Metanephros (tissue), 2 donors: ENCODE measurements at places on chromosomes 6 and 20. TPM values are rescaled to one million over a fixed set of nuclear protein-coding genes. Genes with fewer than 3 reads are reported as not detected.

MAN1A1 gene
- 100 TPM for total RNA-seq

TREM1 gene
- 1.2 TPM for total RNA-seq

EYS gene
- 0.99 TPM for total RNA-seq

PDE7B gene
- 13.0 TPM for total RNA-seq

CRYBG1 gene
- 28.1 TPM for total RNA-seq

HTR1B gene
- 0.35 TPM for total RNA-seq

WFDC2 gene
- 77.5 TPM for total RNA-seq

SLC17A1 gene
- 14.0 TPM for total RNA-seq

CALHM6 gene
- total RNA-seq = 4.2 TPM

HAO1 gene
- total RNA-seq = not detected

IMPG1 gene
- 0.64 TPM for total RNA-seq

MOG gene
- total RNA-seq = not detected

TGM3 gene
- total RNA-seq = 0.70 TPM

TBX18 gene
- total RNA-seq = 16.4 TPM

WRNIP1 gene
- 51.3 TPM for total RNA-seq

EPPIN gene
- total RNA-seq = not detected

SEL1L2 gene
- total RNA-seq = not detected

TSBP1 gene
- not detected for total RNA-seq

SMIM13 gene
- 10.7 TPM for total RNA-seq

EHMT2 gene
- 71.4 TPM for total RNA-seq

TFAP2A gene
- total RNA-seq = 7.3 TPM

GLP1R gene
- 0.82 TPM for total RNA-seq

PBOV1 gene
- not detected for total RNA-seq

SAMD10 gene
- total RNA-seq = 6.5 TPM

CDKN1A gene
- total RNA-seq = 27.4 TPM

TFAP2D gene
- total RNA-seq = not detected

UBE2V1 gene
- 58.7 TPM for total RNA-seq

CEP43 gene
- total RNA-seq = 27.3 TPM

SEMG1 gene
- total RNA-seq = not detected

FOXO3 gene
- total RNA-seq = 68.5 TPM

RGS17 gene
- 0.82 TPM for total RNA-seq

RNGTT gene
- total RNA-seq = 19.3 TPM

WFDC5 gene
- total RNA-seq = not detected

DHX16 gene
- 27.5 TPM for total RNA-seq

CLPSL2 gene
- total RNA-seq = not detected

BIRC7 gene
- total RNA-seq = 3.2 TPM

SMIM26 gene
- total RNA-seq = 155 TPM

BPIFB4 gene
- not detected for total RNA-seq

ZNF831 gene
- total RNA-seq = 0.35 TPM

KCNG1 gene
- total RNA-seq = 5.8 TPM

BRD2 gene
- total RNA-seq = 122 TPM

SLC17A3 gene
- 0.12 TPM for total RNA-seq

KHDC1 gene
- 4.5 TPM for total RNA-seq

CRISP2 gene
- 0.18 TPM for total RNA-seq

ULBP1 gene
- 0.29 TPM for total RNA-seq

MEP1A gene
- not detected for total RNA-seq

NKAIN2 gene
- 12.4 TPM for total RNA-seq

BANF2 gene
- total RNA-seq = not detected
